ENCODE measurements at places on chromosomes 12 and 14. TPM values are rescaled to one million over a fixed set of nuclear protein-coding genes. Genes with fewer than 3 reads are reported as not detected.

GRCh38 chr14:64296561-64296960 lies 2.4 kb upstream of the ESR2 start:
- DNase-seq = no peak

DNA sequence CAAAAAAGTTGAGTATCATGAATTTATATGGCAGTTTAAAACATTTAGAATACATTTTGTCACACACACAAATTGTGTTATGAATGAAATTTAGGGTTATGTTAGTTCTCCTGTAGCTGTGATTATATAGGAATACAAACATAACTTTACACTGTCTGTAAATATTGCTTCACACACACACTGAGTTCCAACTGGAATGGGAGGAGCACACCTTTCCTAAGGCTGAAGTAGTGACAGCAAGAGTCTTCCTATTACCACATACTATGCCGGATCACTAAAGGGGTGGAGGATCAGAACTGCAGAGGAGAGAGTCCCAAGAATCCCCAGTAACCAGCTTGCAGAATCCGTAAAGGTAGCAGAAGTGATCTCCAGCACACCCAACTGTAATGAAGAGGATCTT lies 63.7 kb downstream of the DNAI7 start:
- DNase-seq = no peak

DNA sequence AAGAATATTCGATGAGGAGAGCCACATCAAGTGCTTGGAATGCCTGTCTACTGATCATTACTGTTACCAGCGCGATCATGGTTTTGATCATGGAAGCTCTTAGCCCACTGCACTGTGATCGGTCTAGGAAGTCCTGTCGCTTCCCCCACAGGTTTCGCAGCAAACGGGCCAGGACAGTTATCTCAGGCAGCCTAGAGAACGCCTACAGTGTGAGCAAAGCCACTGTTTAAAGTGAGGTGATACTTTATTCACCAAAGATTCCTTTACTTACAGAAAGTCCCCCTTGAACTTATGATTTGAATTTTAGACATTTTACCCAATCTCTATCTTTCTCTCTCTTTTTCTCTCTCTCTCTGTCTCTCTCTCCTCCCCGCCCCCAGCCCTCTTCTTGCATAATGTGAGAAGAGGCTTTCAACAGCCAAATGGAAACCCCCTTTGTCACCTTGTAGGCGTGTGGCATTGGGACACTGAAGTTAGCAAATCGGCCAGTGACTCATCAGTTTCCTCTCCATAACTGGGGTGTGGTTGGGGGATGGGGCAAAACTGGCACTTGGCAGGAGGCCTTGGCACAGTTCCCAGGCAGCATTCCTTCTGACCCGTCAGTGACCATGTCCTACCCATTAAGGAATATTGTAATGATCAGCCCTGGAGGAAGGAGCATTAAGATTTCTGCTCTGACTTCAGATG lies 214.8 kb downstream of the CHST11 start:
- peak; percentile 89 for DNase-seq

Gene FITM1
- total RNA-seq = 131 TPM

Gene ACRBP
- 0.60 TPM for total RNA-seq

Measured in left cardiac atrium (tissue), 4 donors.